ENCODE measurements at places on chromosomes 11 and 22. TPM values are rescaled to one million over a fixed set of nuclear protein-coding genes. Genes with fewer than 3 reads are reported as not detected.

DNA sequence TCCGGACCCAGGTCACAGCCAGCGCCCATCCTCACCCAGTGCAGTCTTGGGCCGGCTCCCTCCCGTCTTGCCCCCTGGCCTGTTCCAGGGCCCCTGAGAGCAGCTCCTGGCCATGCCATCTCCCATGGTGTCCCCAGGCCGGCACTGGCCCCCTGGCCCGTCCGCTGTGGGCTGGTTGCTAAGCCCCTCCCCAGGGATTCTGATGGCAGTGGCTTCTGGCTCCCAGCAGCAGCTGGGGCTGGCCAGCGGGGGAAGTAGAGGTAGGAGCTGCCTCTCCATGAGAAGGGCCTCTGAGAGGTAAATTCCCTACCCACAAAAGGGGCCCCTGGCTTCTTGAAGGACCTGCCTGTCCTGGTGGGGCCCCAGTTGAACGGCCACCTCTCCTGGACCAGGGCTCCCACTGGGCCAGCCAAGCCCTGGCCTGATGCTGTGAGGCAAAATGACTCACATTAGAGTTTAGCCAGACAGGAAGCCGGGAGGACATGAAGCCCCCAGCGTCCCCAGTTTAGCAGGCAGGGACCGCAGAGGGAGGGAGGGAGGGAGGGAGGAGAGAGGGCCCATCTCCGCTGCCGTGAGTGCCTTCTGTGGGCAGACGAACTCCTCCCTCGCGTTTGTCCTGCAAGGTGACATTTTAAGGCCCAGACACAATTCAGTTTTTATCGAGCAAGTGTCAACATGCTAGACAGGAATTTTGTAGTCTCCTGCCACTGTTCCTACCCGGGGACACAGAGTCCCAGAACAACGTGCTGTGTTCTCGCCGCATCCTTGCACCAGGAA lies 32.9 kb upstream of the GAL start:
- no peaks in the 10 kb centered on the region for H3K36me3 ChIP-seq

Gene SLC22A6
- not detected for polyA plus RNA-seq

DNA sequence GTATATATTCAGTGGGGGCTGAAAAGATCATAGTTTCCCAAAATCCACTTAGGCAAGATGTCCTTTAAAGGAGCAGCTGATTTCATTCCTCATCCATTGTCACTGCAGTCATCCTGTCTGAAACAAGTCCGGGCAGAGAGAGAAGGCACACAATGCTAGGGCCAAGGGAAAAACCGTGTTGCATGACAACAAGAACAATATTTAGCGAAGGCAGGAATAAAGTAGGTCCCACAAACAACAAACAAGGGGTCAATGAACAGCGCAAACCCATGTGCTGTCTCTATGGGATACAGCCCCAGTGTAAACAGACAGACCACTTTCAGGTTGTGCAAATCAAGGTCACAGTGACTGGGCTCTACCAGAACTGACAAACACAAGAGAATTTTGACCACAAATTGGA lies 9.0 kb downstream of the PAMR1 start:
- no peak overlapping the region for H3K4me3 ChIP-seq
- H3K36me3 ChIP-seq: no peaks in the 10 kb centered on the region
- no peaks in the 10 kb centered on the region for H3K4me1 ChIP-seq
- no peaks in the 10 kb centered on the region for H3K27me3 ChIP-seq

DNA sequence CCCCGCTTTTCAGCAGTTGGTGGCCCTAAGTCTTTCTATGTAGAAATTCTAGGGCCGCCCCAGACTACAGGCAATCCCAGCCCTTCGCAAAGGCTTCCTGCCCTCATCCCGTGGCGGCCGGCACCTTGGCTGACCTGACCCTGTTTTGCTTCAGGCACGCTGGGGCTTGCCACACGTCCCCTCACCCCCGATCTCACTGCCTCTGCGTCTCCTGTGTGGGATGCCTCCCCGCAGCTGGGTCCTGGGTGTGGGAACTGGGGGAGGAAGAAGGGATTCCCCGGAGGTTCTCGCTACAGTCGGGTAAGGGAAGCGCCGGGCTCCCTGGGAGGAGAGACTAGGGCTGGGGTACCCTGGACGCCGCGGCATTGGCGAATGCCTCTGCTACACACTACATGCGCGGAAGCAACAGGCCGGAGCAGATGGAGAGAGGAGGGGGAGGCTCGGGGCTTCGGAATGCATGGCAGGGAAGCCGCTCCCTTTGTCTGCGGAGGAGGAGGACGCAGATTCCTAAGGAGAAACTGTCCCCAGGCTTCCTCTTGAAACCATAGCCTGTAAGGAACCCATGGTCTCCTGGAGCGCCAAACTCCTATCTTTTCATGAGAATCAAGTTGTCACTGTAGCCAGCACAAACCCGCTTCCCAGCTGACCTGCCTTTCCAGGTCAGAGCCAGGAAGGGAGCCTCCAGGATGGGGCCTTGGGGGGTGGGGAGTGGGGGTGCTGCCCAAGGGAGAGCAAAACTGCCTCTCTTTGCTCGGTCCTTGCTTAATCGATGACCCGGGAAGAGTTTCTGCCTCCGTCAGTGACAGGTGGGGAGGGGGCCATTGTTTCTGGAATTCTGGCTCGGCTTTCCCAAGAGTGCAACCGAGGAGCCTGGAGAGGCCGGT lies 1.4 kb downstream of the DTX4 start:
- no peaks in the 10 kb centered on the region for H3K4me1 ChIP-seq
- peak; percentile 27 for DNase-seq
- H3K36me3 ChIP-seq: no peaks in the 10 kb centered on the region
- peak overlapping the region; percentile 76 for H3K27ac ChIP-seq

GRCh38 chr11:125950178-125950490 lies 4.3 kb downstream of the VSIG10L2 start:
- no peaks in the 10 kb centered on the region for H3K36me3 ChIP-seq
- no peak overlapping the region for H3K27ac ChIP-seq
- H3K4me3 ChIP-seq: no peak overlapping the region
- no peaks in the 10 kb centered on the region for H3K27me3 ChIP-seq
- no peak for DNase-seq
- peaks cover 7% of the 10 kb centered on the region for H3K4me1 ChIP-seq

- no peaks in the 10 kb centered on the region for H3K4me1 ChIP-seq
- peaks cover 20% of the 10 kb centered on the region for H3K36me3 ChIP-seq
- H3K27ac ChIP-seq: no peak overlapping the region
- DNase-seq: no peak
- no peaks in the 10 kb centered on the region for H3K27me3 ChIP-seq
Measured at GRCh38 chr11:66600631-66601233, 7.7 kb downstream of the CCS start.

DNA sequence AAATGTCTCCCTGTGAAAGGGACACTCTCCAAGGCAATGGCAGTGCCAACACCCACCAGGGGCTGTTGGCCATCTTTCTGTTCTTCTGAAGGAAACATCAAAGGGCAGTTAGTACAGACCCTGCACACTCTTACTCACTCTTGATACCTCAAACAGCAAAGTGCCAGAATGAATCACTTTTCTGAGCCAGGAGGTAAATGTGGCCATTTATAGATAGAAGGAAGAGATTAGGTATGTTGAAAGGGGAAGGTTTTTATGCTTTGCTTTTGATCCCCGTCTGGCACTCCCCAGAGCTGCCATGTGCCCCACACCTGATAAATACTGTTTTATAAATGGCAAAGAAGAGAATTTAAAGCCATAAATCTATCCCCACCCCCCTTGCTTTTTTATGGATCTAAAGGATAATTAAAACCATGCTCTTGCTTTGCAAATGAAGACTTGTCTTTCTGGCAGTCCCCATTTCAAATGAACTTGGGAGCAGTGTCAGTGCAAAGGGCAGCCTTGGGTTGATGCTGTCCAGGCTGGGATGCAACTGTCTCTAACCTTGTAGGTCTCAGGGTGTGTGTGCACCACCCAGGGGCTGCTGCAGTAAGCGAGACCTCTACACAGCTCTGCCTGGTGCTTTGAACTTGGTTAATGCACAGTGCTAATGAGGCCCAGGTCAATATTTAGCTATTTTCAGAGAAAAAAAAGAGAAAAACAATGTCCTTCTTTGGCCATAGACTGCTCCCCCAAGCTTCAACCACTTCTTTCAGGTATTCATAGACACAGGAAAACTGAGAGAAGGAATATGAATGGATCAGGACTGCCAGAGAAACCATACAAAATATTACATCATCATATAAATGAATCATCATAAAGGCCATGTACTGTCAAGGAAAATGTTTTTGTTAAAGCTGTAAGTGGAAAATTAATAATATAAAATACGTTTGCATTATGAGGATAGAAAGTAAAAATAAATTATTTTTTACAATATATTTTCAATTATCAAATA lies 207.5 kb downstream of the ETS1 start:
- no peaks in the 10 kb centered on the region for H3K4me1 ChIP-seq
- H3K27ac ChIP-seq: no peak overlapping the region
- no peaks in the 10 kb centered on the region for H3K27me3 ChIP-seq
- no peak for DNase-seq

Gene SPA17
- polyA plus RNA-seq: 7.3 TPM

DNA sequence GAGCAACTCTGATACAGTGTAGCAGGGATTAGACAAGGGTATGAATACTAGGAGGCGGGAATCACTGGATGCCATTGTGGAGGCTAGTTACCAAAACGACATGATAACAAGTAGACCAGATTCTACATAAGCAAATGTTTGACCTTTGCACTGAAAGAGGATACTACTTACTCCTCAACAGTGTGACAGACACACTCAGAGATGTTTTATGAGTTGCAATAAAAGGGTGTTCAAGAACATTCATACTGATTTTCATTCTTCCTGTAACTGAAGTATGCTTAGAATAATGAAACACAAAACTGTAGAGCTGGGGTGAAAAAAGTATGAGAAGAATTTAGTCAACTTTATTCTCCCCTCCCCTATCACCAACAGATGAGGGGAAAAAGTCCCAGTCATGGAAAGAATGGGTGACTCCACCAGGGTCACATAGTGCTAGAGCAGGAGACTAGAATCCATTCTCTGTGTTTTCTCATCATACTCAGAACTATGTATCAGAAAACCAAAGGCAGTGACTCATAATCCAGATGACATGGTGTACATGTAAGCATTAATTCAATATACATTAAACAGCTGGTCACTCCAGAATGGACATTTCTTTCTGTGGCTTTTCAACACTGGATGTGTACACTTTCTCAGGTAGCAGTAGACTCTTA lies 32.8 kb downstream of the ARHGAP20 start:
- no peak for DNase-seq
- H3K4me1 ChIP-seq: no peaks in the 10 kb centered on the region

DNA sequence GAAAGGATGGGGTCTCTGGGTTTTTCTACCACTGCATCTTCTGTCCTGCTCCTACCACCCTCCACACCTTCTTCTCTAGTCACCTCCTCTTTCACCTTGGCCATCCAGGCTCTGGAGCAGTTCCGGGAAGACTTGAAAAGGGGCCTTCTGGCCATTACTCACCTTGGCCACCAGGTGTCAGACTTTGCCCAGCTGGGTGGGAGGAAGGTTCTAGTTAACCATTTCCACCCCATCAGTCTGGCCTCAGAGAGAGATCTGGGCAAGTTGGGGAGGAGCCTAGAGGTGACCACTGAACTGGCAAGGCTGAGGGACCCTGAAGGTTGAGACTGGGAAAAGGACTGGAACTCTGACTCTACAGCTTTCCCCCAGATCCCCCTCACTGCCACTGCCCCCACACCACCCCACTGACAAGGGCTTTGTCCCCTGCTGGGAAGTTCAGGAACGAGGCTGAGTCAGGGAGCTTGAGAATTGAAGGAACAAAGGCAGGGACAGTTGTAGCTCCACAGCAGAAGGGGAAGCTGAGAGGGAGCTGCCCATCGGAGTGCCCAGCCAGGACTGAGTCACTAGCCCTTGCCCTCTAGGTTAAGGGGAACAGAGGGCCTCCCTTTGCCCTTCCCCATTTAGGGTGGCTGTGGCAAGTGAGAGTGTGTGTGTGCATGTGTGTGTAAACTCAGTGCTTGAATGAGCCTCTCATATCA lies 3.7 kb upstream of the POLD4 start:
- peak; percentile 75 for DNase-seq
- no peaks in the 10 kb centered on the region for H3K27me3 ChIP-seq
- H3K4me3 ChIP-seq: no peak overlapping the region

GRCh38 chr11:22702031-22702430 lies 35.6 kb downstream of the GAS2 start:
- H3K36me3 ChIP-seq: no peaks in the 10 kb centered on the region
- DNase-seq: no peak
- no peaks in the 10 kb centered on the region for H3K27me3 ChIP-seq
- no peak overlapping the region for H3K27ac ChIP-seq

Gene KRTAP5-2
- polyA plus RNA-seq: 0.15 TPM

GRCh38 chr11:15565880-15566279 lies 451.2 kb downstream of the INSC start:
- no peak overlapping the region for H3K27ac ChIP-seq
- no peak for DNase-seq
- H3K4me3 ChIP-seq: no peak overlapping the region
- no peaks in the 10 kb centered on the region for H3K4me1 ChIP-seq

- H3K27ac ChIP-seq: peak overlapping the region; percentile 44
- no peak overlapping the region for H3K4me3 ChIP-seq
- no peaks in the 10 kb centered on the region for H3K36me3 ChIP-seq
- DNase-seq: peak; percentile 68
- H3K4me1 ChIP-seq: no peaks in the 10 kb centered on the region
- H3K27me3 ChIP-seq: no peaks in the 10 kb centered on the region
Measured at GRCh38 chr11:86592659-86593451, 79.6 kb downstream of the ME3 start.

GRCh38 chr11:63007920-63008319 lies 7.7 kb downstream of the SLC22A8 start:
- no peak overlapping the region for H3K4me3 ChIP-seq
- H3K36me3 ChIP-seq: no peaks in the 10 kb centered on the region
- no peaks in the 10 kb centered on the region for H3K27me3 ChIP-seq
- no peak overlapping the region for H3K27ac ChIP-seq

Gene ISX
- polyA plus RNA-seq: not detected

- DNase-seq: no peak
- no peak overlapping the region for H3K27ac ChIP-seq
- no peaks in the 10 kb centered on the region for H3K4me1 ChIP-seq
- no peaks in the 10 kb centered on the region for H3K27me3 ChIP-seq
- no peaks in the 10 kb centered on the region for H3K36me3 ChIP-seq
- H3K4me3 ChIP-seq: no peak overlapping the region
Measured at GRCh38 chr22:20646906-20647305, 127.0 kb upstream of the SERPIND1 start.

All from pancreas (tissue), 10 donors.